ENCODE measurements at places on chromosomes 12 and 14. TPM values are rescaled to one million over a fixed set of nuclear protein-coding genes. Genes with fewer than 3 reads are reported as not detected.

DNA sequence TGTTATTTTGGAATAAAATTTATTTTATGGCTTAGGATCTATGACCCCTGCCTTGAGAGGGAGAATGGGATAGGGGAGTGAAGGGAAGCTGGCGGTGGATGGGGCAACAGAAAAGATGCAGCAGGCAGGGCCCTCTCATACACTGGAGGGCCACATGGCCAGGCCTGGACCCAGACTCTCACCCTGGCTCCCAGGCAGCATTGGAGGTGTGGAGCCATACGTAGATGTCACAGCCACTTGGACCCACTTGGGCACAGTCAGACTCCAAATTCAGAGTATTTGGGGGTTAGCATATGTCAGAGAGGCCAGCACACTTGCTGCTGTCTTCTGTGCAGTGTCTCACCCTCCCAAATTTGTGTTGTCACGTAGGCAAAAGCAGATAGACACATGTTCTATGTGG lies 6.5 kb downstream of the NAB2 start:
- no peak overlapping the region for H3K27ac ChIP-seq
- no peak for DNase-seq

GRCh38 chr14:50656776-50657175 lies 11.3 kb downstream of the SAV1 start:
- no peak overlapping the region for H3K27ac ChIP-seq
- H3K27me3 ChIP-seq: no peaks in the 10 kb centered on the region
- H3K36me3 ChIP-seq: peaks cover 5% of the 10 kb centered on the region
- no peak overlapping the region for H3K4me3 ChIP-seq
- H3K4me1 ChIP-seq: peaks cover 38% of the 10 kb centered on the region

Gene DIO3
- total RNA-seq: 1.0 TPM

Gene SYCP3
- total RNA-seq: not detected

Gene B4GALNT1
- 13.2 TPM for total RNA-seq

DNA sequence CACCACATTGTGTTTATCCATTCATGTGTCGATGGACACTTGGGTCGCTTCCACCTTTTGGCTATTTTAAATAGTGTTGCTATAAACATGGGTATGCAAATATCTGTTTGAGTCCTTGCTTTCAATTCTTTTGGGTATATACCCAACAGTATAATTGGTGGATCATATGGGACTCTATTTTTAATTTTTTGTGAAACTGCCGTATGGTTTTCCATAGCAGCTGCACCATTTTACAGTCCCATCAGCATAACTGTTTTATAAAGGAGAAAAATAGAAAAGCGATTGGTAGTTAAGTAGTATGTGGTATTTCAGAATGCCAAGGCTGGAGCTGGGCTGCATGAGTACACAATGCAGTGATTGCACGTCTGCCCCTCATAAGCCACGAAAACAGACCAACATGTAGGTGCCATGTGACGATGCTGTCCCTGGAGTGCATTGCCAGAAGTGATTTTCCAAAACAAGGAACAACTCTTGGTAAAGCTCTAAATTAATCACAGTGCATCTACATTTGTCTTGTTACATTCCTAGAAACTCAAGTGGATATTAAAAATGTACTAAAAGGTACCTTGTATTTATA lies 83.5 kb downstream of the C12orf75 start:
- H3K36me3 ChIP-seq: no peaks in the 10 kb centered on the region
- no peak overlapping the region for H3K27ac ChIP-seq
- no peak for DNase-seq
- no peak overlapping the region for H3K4me3 ChIP-seq

DNA sequence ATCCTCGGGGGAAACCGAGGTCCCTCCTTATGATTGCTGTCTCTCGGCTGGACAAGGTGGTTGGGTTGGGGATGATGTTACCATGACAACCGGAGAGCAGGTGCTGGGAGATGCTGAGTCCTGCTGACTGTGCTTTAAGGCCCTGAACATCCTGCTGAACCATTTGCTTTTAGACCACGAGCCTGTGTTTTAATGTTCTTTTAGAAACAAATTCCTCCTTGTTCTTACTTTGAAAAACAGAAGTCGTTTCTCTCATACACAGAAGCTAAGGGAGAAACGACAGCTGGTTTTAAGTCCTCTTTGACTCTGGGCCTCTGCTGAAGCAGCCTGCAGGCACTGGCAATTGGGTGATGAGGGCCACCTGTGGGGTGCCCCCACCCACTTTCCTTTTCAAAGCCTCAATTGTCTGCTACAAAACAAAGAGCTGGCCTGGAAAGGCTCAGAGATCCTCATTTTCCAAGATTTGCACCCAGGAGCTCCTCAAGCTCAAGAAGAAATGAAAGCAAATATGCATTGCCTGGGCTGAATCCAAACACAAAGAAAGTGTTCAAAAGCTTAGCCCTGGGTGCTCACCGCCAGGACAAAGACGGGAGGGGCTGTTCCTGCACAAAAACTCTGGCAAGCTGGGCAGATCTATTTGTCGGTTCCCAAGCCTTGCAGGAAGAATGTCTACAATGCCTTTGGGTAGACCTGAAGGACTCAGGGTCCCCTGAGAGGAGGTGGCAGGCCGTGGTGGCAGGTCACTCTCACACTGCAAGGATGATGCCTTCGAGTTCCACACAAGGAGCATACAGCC lies 90.0 kb upstream of the CLMN start:
- H3K36me3 ChIP-seq: no peaks in the 10 kb centered on the region
- H3K4me1 ChIP-seq: peaks cover 4% of the 10 kb centered on the region
- H3K27me3 ChIP-seq: no peaks in the 10 kb centered on the region
- no peak for DNase-seq
- no peak overlapping the region for H3K4me3 ChIP-seq

Gene ATP5MC2
- 614 TPM for total RNA-seq

Gene PFKM
- total RNA-seq: 686 TPM

DNA sequence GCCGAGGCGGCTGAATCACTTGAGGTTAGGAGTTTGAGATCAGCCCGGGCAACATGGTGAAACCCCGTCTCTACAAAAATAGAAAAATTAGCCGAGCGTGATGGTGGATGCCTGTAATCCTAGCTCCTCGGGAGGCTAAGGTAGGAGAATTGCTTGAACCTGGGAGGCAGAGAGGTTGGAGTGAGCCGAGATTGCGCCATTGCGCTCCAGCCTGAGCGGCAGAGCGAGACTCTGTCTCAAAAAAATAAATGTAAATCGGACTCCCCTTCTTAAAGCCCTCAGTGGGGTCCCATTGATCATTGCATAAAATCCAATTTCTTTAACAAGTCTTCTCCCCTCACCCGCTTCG lies 908 bp downstream of the TDP1 start:
- H3K27me3 ChIP-seq: no peaks in the 10 kb centered on the region
- peak overlapping the region; percentile 69 for H3K4me3 ChIP-seq
- H3K27ac ChIP-seq: peak overlapping the region; percentile 83
- H3K4me1 ChIP-seq: peaks cover 13% of the 10 kb centered on the region

Gene CCDC38
- total RNA-seq: not detected

DNA sequence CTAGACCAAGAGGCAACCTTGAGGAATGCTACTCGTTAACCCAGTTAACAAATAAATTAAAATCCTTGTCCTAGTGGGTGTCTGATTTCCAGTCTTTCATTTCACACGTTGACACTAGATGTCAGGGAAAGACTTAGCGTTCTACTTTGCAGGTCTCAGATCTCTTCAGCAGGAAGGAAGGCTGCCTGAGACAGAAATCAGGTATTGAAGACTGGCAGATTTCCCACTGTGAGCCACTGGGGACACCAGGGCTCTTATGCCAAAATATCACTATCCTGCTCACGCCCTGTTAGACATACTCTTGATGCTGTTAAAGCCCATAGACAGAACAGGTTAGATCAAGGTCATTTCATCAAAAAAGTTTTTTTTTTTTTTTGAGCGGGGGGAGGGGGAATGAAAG lies 33.0 kb downstream of the EMP1 start:
- no peaks in the 10 kb centered on the region for H3K27me3 ChIP-seq
- H3K4me3 ChIP-seq: no peak overlapping the region
- no peaks in the 10 kb centered on the region for H3K36me3 ChIP-seq
- H3K4me1 ChIP-seq: no peaks in the 10 kb centered on the region
- DNase-seq: no peak

Gene FAM181A
- total RNA-seq: not detected

GRCh38 chr12:94151582-94151981 lies 3.2 kb downstream of the PLXNC1 start:
- H3K4me1 ChIP-seq: peaks cover 5% of the 10 kb centered on the region
- H3K4me3 ChIP-seq: no peak overlapping the region
- no peak for DNase-seq
- peaks cover 21% of the 10 kb centered on the region for H3K27me3 ChIP-seq
- no peak overlapping the region for H3K27ac ChIP-seq
- H3K36me3 ChIP-seq: no peaks in the 10 kb centered on the region

DNA sequence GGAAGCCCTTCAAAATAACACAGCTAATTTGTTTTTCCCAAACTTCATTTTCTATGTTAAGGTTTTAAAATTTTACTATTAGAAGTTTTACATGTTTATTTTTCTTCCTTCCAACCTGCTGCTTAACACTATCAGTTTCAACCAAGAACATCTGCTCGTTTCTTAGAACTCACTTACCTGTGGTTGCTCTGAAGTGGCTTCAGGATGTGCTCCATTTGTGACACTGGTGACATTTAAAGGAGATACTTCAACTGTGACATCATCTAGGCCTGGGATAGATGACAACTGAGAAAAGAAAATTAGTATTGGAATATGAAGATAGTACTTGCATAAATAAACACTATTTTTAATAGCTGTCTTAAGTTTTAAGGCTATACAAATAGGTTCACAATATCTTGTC lies 17.9 kb downstream of the WASHC3 start:
- no peaks in the 10 kb centered on the region for H3K27me3 ChIP-seq
- no peak overlapping the region for H3K27ac ChIP-seq
- no peak for DNase-seq
- H3K36me3 ChIP-seq: peaks cover 70% of the 10 kb centered on the region
- H3K4me1 ChIP-seq: no peaks in the 10 kb centered on the region

DNA sequence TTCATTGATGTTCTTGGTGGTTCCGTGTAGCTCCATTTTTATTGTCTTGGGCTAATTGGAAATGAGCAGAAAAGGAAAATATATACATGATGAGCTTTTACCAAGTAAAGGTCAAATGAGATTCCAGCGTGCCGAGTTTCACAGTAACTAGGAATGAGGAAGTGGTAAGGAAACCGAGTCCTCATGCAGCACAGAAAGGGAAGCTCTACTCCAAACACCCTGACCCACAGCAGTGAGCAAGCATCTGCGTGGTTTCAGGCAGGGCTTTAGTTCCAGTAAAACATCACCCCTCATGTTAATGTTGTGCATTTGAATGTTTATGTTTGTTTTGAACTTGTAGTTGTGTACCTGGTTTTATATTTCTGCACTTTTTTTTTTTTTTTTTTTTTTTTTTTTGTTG lies 208.0 kb downstream of the SLC41A2 start:
- H3K4me3 ChIP-seq: no peak overlapping the region
- H3K36me3 ChIP-seq: no peaks in the 10 kb centered on the region
- H3K27ac ChIP-seq: no peak overlapping the region

Gene B4GALNT3
- total RNA-seq: 0.88 TPM
